Adrenal gland (tissue), 19 donors: ENCODE measurements at places on chromosomes 5 and 9. TPM values are rescaled to one million over a fixed set of nuclear protein-coding genes. Genes with fewer than 3 reads are reported as not detected.

DNA sequence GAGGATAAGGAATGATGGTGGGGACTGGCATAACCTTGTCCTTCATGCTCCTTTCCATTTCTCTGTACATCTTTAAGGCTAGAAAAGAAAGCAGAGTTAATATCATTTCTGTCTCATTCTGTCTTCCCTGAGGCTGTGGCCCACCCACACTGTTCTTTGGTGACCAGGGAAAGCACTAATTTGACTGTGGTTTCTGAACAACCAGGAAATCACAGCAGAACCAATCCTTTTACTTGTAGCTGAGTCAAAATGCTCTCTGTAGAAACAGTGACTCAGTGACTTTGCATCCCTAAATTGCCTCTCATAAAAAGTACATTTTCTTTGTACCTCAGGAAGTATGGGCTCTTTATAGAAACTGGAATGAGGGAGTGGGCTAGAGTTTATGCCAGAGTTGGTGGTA lies 28.1 kb downstream of the IL33 start:
- no peak for DNase-seq

- no peak for DNase-seq
These were observed 307.4 kb downstream of the MAN2A1 start for GRCh38 chr5:109997161-109997560.

- DNase-seq, result no peak
These were observed 317.2 kb downstream of the DEPDC1B start for GRCh38 chr5:60382716-60383115.

GRCh38 chr5:140005145-140005591 lies 37.9 kb downstream of the NRG2 start:
- DNase-seq, result no peak

The DAPK1 gene
- polyA plus RNA-seq, result 15.6 TPM

DNA sequence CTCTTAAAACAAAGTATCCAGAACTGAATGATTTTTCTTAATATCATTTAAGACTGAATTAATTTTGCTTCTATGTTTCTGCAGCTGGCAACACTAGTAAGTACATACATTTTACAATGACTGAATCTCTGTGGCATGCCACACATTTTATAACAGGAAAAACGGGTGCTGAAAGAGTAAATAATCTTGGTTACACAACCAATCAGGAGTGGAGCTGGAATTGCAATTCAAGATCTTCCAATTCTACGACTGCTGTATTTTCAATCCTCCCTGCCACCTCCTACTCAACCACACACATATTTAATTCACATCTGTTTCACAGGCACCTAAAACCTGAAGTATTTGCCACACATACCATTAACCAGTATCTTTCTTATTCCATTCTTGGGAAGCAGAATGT lies 52.7 kb upstream of the NR5A1 start:
- no peak for DNase-seq

DNA sequence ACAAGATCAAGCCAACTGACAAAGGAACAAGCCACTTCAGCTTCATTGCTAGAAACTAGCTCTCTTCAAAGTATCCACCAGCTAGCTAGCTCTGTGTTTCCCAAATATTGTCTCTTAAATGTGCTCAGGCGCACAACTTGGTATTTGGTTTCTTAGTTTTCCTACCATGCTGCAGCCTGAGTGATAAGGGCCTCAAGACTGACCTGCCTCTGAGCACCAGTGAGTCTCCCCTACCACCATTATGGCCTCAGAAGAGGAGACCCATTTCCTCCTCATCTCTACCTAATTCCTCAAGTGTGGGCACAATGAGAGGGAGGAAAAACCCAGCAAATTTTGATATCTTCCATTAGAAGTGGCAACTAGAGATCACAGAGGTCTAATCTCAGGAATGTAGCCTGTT lies 34.6 kb upstream of the KIF2A start:
- no peak for DNase-seq

DNA sequence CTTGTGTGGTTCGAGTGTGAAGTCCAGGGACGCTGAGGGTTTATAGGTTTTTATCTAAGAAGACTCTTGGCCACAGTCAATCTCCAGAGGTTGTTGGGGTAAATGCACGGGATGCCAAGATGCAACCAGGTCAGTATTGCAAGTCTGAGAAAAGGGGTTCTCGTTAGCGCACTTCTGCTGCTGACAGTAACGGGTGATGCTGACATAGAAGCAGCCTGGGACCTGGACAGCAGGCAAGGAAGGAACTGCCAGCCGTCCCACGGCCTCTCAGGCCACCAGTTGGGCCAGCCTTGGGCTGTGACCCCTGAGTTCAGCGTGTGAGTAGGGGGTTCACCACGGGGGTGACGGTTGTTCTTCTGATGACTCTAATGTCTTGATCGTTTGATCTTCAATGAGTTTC lies 39.0 kb downstream of the TENT4A start:
- no peak for DNase-seq

DNA sequence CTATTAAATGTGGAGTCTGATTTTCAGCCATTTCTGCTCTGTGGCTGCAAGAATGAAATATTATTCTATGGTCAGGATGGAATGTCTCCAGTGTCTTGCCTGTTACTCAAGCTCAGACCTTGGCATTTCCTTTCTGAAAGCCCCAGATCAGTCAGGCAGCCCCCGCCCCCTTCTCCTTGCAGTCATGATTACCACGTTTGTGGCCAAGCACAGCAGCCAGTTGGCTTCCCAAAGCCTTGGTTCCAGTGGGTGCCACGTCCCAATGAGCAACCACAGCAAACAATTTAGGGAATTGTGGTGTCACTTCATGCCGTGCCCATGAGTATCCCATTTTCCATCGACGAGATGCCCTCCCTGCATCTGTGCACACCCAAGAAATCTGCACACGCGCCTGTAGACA lies 9.7 kb upstream of the OBP2A start:
- no peak for DNase-seq

- DNase-seq, result no peak
These were observed 210.2 kb upstream of the TARS1 start for GRCh38 chr5:33230467-33231078.

GRCh38 chr9:27431543-27432147 lies 92.4 kb upstream of the IFNK start:
- no peak for DNase-seq

- no peak for DNase-seq
These were observed 26.8 kb upstream of the STXBP1 start for GRCh38 chr9:127585161-127585819.

DNA sequence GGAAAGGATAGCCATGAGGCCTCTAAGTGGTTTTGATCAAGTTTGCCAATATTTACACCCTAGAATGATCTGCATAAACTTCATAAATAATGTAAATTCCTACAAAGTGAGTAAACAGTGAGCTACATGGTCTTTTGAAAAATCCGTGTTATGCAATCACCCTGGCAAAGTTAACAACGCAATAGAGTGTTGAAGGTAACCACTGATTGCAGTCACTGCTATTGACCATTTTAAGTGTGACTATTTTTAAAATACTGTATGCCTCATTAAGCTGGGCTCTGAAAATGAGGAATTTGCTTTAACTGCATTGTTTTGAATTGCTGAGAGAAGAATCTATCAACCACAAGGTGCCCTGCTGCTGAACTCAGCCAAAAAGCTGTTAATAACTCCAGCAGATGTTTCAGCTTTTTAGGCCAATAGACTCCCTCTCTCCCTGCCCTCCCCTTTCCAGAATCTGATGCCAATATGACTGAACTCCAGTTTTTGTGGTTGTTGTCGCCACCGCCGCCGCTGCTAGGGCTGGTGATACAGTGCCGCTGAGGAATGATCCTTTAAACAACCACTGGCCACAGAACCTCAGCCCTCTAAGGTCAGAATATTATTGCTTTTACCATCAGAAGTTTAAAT lies 35.3 kb upstream of the SMARCA2 start:
- DNase-seq, result no peak

- no peak for DNase-seq
These were observed 616.6 kb downstream of the IRX1 start for GRCh38 chr5:4212071-4212739.

GRCh38 chr5:125274938-125275724 lies 528.7 kb upstream of the ZNF608 start:
- DNase-seq, result no peak

DNA sequence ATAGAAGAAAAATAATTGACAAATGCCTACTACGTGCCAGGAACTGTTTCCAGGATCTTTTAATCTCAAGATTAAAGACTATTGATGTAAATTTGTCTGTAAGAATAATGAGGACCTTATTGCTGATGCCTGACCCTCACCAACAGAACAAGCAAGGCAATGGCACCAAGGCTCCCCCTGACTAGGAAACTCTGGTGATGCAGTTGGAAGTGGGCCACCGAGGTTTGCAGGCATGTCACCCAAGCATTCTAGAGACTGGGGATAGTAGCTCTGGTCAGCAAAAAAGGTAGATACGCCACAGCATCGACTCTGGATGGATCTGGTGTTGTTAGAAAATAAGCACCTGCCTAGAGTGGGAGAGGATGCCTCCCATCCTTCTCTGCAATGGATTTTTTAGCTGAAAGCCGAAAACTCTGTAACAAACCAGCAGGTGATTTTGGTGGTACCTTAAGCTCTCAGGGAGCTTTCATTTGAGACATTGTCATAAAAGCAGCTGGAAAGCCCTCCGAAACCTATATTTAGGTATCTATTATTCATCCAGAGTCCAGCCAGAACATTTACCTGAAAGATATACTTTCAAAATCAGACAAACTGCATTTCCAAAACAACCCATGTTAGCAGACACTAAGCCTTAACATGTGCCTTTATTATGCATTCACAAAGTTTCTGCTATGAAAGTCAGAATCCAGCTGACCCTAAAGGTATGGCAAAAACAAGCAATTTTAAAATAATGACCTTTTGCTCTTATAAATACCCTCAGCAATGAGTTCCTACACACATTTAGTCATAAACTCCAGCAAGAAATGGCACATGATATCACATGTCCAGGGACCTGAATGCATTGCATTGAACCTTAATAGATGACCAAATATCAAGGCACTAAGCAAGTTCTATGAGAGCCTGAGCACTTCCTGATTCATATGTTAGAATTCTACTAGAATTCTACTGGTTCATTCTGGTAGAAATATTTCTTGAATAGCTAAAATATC lies 308.4 kb downstream of the PDE4D start:
- DNase-seq, result no peak
